ENCODE measurements at places on chromosomes 1 and 21.

DNA sequence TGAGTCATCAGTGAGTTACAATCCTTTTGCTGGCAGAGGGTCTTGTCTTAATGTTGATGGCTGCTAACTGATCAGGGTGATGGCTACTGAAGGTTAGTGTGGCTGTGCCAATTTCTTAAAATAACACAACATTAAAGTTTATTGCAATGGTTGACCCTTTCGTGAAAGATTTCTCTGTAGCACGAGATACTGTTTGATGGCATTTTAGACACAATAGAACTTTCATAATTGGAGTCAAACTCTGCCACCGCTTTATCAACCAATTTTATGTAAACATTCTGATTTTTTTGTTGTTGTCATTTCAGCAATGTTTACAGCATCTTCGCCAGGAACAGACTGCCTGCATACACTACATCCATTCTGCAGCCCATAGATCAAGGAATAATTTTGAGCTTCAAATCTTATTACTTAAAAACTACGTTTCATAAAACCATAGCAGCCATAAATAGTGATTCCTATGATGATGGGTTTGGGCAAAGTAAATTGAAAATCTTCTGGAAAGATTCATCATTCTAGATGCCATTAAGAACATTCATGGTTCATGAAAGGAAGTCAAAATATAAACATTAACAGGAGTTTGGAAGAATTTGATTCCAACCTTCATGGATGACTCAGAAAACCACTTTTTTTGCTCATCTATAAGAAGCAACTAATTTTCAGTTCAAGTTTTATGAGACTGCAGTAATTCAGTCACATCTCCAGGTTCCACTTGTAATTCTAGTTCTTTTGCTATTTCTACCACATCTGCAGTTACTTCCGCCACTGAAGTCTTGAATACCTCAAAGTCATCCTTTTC, 85.9 kb downstream of the TYW3 start:
- H3K4me1 ChIP-seq: no peaks in the 10 kb centered on the region
- H3K36me3 ChIP-seq: no peaks in the 10 kb centered on the region
- H3K4me3 ChIP-seq: no peak overlapping the region
- no peaks in the 10 kb centered on the region for H3K27me3 ChIP-seq
- H3K27ac ChIP-seq: no peak overlapping the region
- no peak for DNase-seq

GRCh38 chr1:12088607-12089006, 25.5 kb downstream of the TNFRSF8 start:
- H3K4me1 ChIP-seq: no peaks in the 10 kb centered on the region
- no peak overlapping the region for H3K4me3 ChIP-seq
- no peak overlapping the region for H3K27ac ChIP-seq
- no peak for DNase-seq

GRCh38 chr1:22841142-22841541, 130.5 kb downstream of the EPHB2 start:
- no peak overlapping the region for H3K27ac ChIP-seq
- H3K36me3 ChIP-seq: no peaks in the 10 kb centered on the region
- H3K4me3 ChIP-seq: no peak overlapping the region
- H3K27me3 ChIP-seq: no peaks in the 10 kb centered on the region
- H3K4me1 ChIP-seq: no peaks in the 10 kb centered on the region

DNA sequence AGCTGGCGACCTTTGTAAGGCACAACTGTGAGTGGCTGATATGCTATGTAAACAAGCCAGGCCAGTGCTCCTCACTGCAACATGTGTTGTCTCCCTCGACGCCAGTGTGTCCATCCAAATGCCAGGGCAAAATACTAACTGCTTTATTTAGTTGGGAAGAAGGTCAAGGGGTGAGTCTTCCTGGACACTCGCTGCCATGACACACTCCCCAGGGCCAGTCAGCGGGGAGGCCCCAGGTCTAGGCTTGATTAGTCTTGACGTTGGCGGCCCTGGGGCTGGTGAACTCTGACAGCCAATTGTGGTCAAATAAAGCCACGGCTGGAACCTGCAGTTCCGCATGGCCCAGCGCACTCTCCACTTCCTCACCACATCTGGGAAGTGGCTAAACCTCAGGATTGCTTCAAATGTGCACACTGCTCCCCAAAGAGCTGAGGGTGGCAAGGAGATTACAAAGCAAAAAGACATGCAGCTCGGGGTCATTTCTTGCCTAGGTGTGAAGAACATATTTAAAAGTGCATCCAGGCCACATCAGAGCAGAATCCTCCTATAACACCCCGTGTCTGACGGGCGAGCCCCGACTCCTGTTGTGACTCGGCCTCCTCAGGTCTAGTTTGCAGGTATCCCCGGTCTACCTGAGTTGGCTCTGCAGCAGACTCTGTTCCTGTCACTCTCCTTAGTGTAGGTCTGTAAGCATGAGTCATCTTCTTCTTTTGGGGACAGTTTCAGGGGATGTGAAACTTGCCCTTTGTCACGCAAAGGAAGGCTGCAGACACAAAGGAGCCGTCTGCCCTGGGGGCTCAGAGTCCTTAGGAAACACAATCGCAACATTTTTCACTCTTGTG, 183.5 kb downstream of the RUNX1 start:
- peak overlapping the region; percentile 4 for H3K27ac ChIP-seq
- DNase-seq: peak; percentile 40
- peaks cover 3% of the 10 kb centered on the region for H3K4me1 ChIP-seq
- no peak overlapping the region for H3K4me3 ChIP-seq
- no peaks in the 10 kb centered on the region for H3K36me3 ChIP-seq

DNA sequence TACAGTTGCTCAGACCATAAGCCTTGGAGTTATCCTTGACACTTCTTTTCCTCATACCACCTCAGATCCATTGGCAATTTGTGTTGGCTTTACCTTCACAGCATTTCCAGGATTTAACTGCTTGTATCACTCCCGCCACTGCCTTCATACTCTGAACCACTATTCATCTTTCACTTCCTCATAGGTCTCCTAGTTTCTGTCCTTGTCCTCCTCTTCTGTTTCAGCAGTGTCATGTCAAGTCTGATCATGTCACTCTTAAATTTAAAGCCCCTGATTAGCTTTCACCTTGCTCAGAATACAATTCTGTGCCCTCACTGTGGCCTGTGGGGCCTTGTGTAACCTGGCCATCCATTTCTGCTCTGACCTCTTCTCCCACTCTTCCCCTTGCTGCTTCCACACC, 34.7 kb upstream of the C1orf115 start:
- H3K4me1 ChIP-seq: no peaks in the 10 kb centered on the region
- no peak overlapping the region for H3K4me3 ChIP-seq
- no peaks in the 10 kb centered on the region for H3K27me3 ChIP-seq

- no peak overlapping the region for H3K27ac ChIP-seq
- H3K4me3 ChIP-seq: no peak overlapping the region
- peaks cover 1% of the 10 kb centered on the region for H3K4me1 ChIP-seq
- H3K27me3 ChIP-seq: no peaks in the 10 kb centered on the region
Observed at GRCh38 chr1:6588128-6588892, 8.5 kb downstream of the ZBTB48 start.

- H3K4me3 ChIP-seq: peak overlapping the region; percentile 82
- no peaks in the 10 kb centered on the region for H3K36me3 ChIP-seq
- DNase-seq: no peak
- H3K27me3 ChIP-seq: no peaks in the 10 kb centered on the region
- peak overlapping the region; percentile 65 for H3K27ac ChIP-seq
Observed at GRCh38 chr1:193418745-193419058, 232.3 kb upstream of the B3GALT2 start.

GRCh38 chr1:11643782-11644181, 10.4 kb downstream of the FBXO2 start:
- H3K27me3 ChIP-seq: no peaks in the 10 kb centered on the region
- H3K27ac ChIP-seq: no peak overlapping the region
- H3K36me3 ChIP-seq: no peaks in the 10 kb centered on the region
- peaks cover 7% of the 10 kb centered on the region for H3K4me1 ChIP-seq

DNA sequence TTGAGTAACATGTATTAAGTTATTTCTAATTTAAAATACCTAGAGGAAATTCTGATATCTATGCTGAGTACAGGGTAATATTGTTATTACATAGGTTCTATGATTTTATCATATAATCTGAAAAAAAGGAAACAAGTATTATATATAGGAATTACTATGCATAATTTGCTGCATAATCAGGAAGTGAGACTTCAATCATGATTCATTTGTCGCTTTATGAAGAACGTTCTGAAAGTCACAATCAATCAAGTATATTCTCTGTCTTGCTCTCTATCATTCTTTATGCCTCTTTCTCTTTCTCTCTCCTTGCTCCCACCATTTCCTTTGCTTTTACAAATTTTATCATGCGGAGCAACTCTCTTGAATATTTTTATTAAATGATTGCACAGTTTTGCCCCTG, 1130.3 kb downstream of the PLA2G4A start:
- no peak for DNase-seq
- no peak overlapping the region for H3K27ac ChIP-seq
- H3K36me3 ChIP-seq: no peaks in the 10 kb centered on the region
- H3K27me3 ChIP-seq: no peaks in the 10 kb centered on the region
- H3K4me3 ChIP-seq: no peak overlapping the region

GRCh38 chr1:108843390-108844137, 13.3 kb downstream of the AKNAD1 start:
- no peaks in the 10 kb centered on the region for H3K4me1 ChIP-seq
- no peaks in the 10 kb centered on the region for H3K36me3 ChIP-seq
- no peak overlapping the region for H3K4me3 ChIP-seq
- DNase-seq: no peak
- H3K27me3 ChIP-seq: no peaks in the 10 kb centered on the region
- H3K27ac ChIP-seq: no peak overlapping the region

DNA sequence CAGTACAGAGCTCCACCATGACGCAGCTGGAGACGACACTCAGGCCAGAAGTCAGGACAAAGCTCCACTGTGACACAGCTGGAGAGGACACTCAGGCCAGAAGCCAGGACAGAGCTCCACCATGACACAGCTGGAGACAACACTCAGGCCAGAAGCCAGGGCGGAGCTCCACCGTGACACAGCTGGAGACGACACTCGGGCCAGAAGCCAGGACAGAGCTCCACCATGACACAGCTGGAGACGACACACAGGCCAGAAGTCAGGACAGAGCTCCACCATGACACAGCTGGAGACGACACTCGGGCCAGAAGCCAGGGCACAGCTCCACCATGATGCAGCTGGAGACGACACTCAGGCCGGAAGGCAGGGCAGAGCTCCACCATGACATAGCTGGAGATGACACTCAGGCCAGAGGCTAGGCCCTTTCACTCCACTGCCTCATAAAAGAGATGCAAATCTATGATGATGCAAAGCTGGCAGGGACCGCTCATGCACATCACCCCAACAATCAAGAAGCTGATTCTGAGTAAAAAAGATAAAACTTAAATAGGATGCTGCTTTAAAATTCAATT, 13.6 kb upstream of the OR2B11 start:
- H3K36me3 ChIP-seq: no peaks in the 10 kb centered on the region
- no peaks in the 10 kb centered on the region for H3K4me1 ChIP-seq
- H3K4me3 ChIP-seq: no peak overlapping the region
- H3K27ac ChIP-seq: no peak overlapping the region

- no peaks in the 10 kb centered on the region for H3K27me3 ChIP-seq
- no peaks in the 10 kb centered on the region for H3K36me3 ChIP-seq
- no peak overlapping the region for H3K27ac ChIP-seq
- H3K4me3 ChIP-seq: no peak overlapping the region
Observed at GRCh38 chr1:227312361-227313025, 5.8 kb downstream of the CDC42BPA start.

- no peaks in the 10 kb centered on the region for H3K27me3 ChIP-seq
- peaks cover 3% of the 10 kb centered on the region for H3K4me1 ChIP-seq
- no peak for DNase-seq
- no peaks in the 10 kb centered on the region for H3K36me3 ChIP-seq
- H3K4me3 ChIP-seq: no peak overlapping the region
Observed at GRCh38 chr1:93304716-93305138, 41.0 kb upstream of the DR1 start.

DNA sequence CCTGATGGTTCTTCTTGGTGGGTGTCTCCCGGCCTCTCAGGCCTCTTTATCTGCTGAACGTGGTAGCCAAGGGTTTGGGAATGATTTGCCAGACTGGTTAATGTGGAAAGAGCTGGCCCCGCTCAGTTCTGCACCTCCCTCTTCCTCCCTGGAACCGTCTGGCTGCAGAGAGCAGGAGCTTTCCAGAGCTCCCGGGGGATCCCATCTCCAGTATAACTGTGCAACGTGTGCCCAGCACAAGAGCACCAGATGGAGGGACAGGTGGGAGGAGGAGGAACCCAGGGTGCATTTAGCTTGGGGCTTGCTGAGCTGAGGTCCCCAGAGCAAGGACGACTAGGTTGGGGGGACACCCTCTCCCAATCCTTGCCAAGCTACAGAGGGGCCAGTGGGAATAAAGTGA, 5.0 kb downstream of the TFF1 start:
- no peak overlapping the region for H3K27ac ChIP-seq
- H3K4me3 ChIP-seq: no peak overlapping the region
- no peaks in the 10 kb centered on the region for H3K36me3 ChIP-seq
- H3K27me3 ChIP-seq: peaks cover 4% of the 10 kb centered on the region
- no peak for DNase-seq

- H3K27ac ChIP-seq: no peak overlapping the region
- no peaks in the 10 kb centered on the region for H3K36me3 ChIP-seq
- no peak overlapping the region for H3K4me3 ChIP-seq
- no peak for DNase-seq
- H3K27me3 ChIP-seq: no peaks in the 10 kb centered on the region
- H3K4me1 ChIP-seq: no peaks in the 10 kb centered on the region
Observed at GRCh38 chr1:118618618-118619340, 369.4 kb downstream of the TBX15 start.

DNA sequence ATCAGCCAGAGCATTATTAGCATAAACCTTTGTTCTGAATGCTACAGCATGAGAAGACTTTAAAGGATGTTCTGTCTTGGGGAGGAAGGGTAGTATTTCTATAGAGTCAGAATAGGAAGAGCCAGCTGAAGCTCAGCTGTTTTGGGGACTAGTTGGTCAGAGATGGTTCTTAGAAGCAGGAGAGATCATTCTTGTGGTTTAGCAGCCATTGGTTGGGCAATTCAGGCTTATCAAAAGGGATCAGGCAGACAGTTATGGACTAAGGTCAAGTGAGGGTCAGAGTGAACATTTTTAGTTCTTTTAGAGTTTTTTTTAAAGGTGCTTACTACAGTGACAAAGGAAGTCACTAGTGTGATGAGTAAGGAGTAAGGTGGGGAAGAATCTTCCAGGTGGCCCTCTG, 245.5 kb downstream of the RPS6KC1 start:
- DNase-seq: no peak
- H3K4me3 ChIP-seq: no peak overlapping the region
- no peaks in the 10 kb centered on the region for H3K36me3 ChIP-seq
- no peak overlapping the region for H3K27ac ChIP-seq
- no peaks in the 10 kb centered on the region for H3K27me3 ChIP-seq

Data from liver (tissue), 10 donors.